Tibial nerve (tissue), 4 donors: ENCODE measurements at places on chromosomes 2 and 18. TPM values are rescaled to one million over a fixed set of nuclear protein-coding genes. Genes with fewer than 3 reads are reported as not detected.

DNA sequence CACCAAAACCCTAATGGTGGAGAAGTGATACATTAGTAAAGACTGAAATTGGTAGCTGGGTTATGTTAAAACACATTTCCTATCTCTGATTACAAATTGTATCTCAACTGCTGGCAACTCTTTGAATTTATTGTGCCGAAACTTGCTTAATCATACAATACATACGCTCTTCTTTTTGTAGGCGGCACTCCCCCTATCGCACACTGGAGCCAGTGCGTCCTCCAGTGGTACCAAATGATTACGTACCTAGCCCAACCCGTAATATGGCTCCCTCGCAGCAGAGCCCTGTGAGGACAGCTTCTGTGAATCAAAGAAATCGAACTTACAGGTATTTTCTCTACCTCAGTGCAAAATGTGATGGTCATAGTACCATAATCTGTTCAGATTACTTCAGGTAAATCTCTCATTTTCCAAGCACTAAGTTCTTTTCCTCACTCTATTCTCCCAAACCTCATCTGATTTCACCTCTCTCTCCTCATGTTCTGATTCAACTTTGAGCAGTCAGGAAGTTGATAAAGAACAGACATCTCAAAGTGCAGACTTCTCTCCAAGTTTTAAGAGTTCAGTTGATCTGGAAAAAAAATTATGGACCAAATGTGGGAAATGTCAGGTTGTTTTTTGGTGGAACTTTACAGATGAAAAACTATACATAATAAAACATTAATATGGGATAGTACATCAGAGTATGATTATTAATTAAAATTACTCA is 66.5 kb downstream of the ABI2 start:
- no peak overlapping the region for H3K4me3 ChIP-seq
- H3K4me1 ChIP-seq, result no peaks in the 10 kb centered on the region
- H3K27ac ChIP-seq, result no peak overlapping the region
- no peaks in the 10 kb centered on the region for H3K36me3 ChIP-seq
- DNase-seq, result no peak

The NPHP1 gene
- 8.7 TPM for total RNA-seq

The CDK15 gene
- total RNA-seq, result 1.1 TPM

The CLEC4F gene
- 0.30 TPM for total RNA-seq

- H3K27me3 ChIP-seq, result no peaks in the 10 kb centered on the region
- no peak for DNase-seq
- H3K4me1 ChIP-seq, result no peaks in the 10 kb centered on the region
- H3K4me3 ChIP-seq, result no peak overlapping the region
- no peaks in the 10 kb centered on the region for H3K36me3 ChIP-seq
Measured at GRCh38 chr18:26714739-26715138, 150.8 kb downstream of the AQP4 start.

GRCh38 chr2:42754021-42754775 is 9.7 kb downstream of the OXER1 start:
- peaks cover 10% of the 10 kb centered on the region for H3K4me1 ChIP-seq
- H3K27me3 ChIP-seq, result no peaks in the 10 kb centered on the region
- no peak overlapping the region for H3K4me3 ChIP-seq
- H3K27ac ChIP-seq, result no peak overlapping the region

DNA sequence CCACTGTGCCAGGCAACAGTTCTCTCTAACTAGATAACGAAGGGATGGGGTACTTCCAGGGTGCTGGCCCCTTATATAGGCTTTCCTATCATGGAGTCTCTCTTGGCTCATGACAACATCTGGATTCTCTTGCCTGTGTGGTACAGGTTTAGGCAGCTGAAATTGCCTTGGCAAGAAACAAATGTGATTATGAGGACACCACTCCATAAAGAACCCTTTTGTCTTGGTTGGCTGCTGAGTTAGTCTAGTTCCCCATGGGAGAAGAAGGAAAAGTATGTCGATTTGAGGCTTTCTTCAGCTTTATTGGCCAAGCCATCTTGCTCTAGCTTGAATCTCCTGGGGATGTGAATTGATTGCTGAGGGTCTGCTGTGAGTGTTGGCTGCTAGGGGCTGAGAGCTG is 76.3 kb upstream of the ZCCHC2 start:
- H3K4me3 ChIP-seq, result no peak overlapping the region
- no peak for DNase-seq
- H3K4me1 ChIP-seq, result no peaks in the 10 kb centered on the region
- H3K36me3 ChIP-seq, result no peaks in the 10 kb centered on the region
- no peaks in the 10 kb centered on the region for H3K27me3 ChIP-seq
